Fibroblast of pulmonary artery (primary cell): ENCODE measurements at places on chromosomes 12 and 14.

DNA sequence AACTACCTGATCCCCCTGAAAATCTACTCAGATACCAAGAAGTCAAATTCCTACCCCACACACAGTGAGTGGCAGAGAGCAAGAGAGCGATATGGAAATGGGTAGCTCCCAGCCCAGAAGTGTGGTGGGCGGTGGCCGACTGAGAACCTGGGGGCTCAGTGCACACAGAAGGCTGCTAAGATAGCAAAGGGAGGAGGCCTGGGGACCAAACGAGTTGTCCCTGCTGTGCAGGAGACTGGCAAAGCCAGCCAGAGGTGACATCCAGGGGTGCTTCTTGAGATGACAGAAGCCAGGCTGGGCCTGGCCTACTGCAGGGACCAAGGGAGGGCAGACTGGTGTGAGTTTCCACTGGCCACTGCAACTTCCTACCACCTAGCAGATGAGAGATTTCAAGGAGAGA is 52.9 kb downstream of the VWF start:
- no peak for DNase-seq

DNA sequence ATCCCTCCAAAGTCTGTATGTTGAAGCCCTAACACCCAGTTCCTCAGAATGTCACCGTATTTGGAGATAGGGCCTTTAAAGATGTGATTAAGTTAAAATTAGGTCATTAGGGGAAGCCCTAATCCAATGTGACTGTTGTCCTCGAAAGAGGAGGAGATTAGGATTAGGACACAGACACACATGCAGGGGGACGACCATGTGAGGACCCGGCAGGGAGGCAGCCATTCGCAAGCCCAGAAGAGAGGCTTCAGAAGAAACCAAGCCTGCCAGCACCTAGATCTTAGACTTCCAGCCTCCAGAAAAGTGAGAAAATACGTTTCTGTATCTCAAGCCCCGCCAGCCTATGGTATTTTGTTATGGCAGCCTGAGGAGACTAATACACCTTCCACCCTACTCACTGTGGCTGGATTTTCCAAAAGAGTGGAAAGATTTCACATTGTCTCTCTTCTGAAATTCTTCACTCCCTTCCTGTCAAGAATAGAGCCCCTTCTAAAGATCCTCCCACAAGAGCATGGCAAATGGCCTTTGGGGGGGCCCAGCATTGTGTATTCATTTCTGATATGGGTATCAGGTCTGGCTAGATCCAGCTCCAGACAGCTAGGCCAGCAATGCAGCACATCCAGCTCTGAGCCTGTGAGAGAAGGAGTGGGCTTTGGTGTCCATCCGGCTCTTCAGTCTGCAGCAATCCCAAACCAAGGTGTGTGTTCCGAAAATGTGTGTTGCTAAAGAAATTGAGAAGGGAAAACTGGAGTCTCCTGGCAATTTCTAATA is 15.4 kb upstream of the UBC start:
- no peak for DNase-seq

- DNase-seq = no peak
Measured at GRCh38 chr14:70257526-70257925, 68.8 kb upstream of the SLC8A3 start.

DNA sequence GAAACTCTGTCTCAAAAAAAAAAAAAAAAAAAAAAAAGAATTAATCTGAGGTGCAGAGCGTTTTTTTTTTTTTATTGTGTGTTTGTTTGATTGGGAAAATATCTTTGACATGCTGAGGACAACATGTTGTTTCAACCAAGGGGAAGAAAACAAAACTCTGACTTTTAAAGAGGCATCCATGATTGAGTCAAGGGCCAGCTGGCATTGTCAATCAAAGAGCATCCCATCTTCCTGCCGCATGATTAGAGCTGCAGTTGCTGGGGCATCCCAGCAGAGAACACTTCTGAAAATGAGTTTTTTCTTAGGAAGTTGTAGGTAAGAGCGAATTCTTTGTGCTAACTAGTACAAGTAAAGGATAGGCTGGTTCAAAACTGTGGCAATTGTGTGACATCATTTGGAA is 200.9 kb upstream of the DAAM1 start:
- DNase-seq = no peak

GRCh38 chr12:70982286-70982685 is 61.7 kb upstream of the PTPRR start:
- peak; percentile 74 for DNase-seq

- DNase-seq = peak; percentile 21
Measured at GRCh38 chr14:22872833-22873520, 1.4 kb downstream of the LRP10 start.
